Fibroblast of skin of back (primary cell): ENCODE measurements at places on chromosomes 2 and 18.
A peak's percentile ranks its signal among the peaks of the same experiment; 100 is the strongest.

DNA sequence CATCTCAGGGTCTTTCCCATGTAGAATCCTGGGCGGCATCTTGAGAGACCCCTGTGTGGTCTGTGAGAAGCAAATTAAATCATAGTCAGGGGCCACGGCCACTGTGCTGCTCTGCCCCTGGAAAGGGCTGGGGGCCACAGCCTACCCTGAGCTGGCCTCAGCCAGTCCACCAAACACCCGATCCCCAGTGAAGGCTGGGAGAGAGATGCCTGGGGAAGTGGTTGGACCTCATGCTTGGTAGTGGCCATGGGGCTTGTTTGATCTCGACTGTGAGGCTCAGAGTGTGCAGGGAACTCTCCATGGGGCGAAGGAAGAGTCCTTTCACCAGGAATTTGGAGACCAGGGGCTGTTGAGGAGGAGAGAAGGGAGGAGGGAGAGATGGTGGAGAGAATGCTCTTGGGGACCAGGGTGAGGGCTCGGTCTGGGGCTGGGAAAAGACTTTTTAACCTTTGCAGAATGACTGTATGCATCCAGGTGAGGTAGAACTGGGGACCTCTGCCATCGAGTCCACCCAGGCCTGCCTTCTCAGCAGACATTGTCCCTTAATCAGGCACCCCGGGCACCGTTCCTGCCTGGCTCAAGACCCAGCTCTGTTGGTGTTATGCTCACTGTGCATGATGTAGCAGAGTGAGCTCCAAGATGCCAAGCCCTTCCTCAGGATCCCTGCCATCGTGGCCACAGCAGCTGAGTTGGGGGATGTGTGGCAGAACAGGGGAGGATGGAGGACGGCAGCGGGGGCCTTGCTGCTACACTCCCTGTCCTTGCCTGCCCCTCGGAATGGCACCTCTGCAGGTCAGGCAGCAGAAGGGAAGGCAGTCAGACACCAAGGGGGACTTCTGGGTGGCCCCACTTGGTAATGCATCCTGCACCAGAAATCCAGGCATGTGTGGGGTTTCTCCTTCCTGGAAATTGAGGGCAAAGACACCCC, 249.9 kb downstream of the DYSF start:
- no peak for DNase-seq

- DNase-seq: no peak
These were observed 25.5 kb downstream of the CENPO start for GRCh38 chr2:24818721-24819167.

GRCh38 chr2:171491292-171491691, 31.0 kb upstream of the CYBRD1 start:
- no peak for DNase-seq

DNA sequence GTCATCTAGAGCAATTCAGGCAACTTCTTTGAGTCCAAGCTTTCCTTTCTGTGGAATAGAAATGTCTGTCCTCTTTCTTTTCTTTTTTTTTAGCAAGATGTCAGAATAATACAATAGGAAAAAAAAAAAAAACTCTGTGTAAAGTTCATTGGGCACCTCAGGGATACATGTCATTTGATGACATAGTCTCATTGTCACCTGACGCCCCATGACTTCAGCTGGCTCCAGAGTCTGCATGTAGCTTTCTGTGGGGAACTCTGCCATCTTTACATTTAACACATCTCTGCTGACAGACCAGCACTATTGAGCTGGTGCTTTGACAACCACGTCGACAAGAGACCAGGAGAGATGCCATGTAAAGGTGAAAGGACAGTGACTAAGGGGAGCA, 172.5 kb upstream of the KLF7 start:
- no peak for DNase-seq

- peak; percentile 94 for DNase-seq
These were observed 55.5 kb upstream of the HS6ST1 start for GRCh38 chr2:128374001-128374710.

DNA sequence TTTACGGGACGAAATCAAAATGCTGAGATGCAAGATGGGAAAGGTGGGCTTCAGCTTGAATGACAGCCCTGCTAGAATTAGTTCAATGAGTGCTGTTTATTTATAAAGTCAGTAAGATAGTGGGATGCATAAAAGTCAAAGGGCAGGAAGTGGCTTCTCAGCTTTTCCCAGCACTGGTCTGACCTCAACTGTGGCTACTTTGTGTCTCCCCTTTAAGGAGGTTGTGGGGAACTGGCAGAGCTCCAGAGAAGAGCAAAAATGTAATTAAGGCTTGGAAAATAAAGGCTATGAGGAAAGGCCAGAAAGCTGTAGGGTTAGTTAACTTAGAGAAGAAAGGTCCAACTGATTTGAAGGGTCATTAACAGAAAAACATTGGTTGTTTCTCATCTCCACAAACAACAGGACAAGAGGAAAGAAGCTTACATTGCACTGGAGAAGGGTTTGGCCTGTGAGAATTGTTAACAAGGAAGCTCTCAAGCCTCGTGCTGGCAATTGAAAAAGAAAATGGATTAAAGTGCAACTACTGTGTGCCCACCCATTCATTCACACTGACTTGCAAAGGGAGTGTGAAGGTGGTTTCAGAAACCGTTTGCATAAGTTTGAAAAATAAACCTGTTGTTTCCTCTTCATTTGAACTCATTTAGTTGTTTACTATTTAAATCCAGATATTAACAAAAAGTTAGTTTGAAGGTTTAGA, 68.8 kb upstream of the CD28 start:
- DNase-seq: no peak

- peak; percentile 7 for DNase-seq
These were observed 621.9 kb downstream of the RNF144A start for GRCh38 chr2:7539077-7539476.

- no peak for DNase-seq
These were observed 15.7 kb downstream of the B3GNT7 start for GRCh38 chr2:231411237-231411636.

DNA sequence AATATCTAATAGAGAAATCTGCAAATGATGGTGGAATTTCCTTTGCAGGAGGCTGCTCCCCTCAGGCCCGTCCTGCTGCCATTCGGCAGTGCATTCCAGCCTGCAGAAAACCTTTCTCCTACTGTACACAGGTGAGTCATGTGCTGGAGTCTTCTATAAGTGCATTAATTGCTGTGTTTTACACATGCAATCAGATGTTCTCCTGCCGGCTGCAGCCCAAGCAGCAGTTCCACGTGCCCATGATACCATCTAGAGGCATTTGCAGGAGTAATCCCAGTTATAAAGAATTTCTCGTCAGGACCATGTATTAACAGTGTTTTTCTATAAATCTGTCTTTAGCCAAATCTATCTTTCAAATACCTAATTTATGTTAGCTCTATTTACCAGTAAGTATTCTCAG, 304.7 kb upstream of the HNMT start:
- peak; percentile 4 for DNase-seq

DNA sequence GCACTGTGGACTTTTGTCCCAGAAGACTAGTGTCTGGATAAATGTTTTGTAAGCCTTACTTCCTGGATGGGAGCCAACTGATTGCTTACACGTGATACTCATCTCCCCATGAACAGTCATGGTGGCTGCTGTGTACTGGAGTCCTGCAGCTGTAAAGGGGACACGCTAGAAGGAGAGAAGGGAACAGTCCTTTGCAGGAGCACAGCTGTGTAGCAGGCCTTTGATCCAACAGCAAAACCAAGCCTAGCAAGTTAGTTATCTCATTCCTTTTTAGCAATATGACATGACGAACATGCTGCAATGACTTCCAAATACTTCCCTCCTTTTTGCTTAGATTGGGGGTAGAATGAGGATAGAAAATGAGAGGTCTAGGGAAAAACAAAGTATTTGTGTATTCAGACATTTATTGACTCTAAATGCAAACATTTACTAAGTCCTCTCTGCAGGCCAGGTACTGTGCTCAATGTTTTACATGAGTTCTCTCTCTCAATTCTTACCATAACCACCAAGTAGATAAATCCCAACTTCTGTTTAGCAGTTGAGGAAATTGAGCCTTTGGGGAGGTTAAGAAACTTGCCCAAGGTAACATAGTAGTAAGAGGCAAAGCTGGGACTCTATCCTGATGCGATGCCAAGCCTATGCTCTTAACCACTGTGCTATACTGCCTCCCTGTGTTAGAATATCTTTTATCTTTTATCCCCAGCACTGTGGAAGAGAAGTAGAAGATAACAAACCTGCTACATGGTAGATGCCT, 55.4 kb upstream of the CD28 start:
- peak; percentile 42 for DNase-seq

DNA sequence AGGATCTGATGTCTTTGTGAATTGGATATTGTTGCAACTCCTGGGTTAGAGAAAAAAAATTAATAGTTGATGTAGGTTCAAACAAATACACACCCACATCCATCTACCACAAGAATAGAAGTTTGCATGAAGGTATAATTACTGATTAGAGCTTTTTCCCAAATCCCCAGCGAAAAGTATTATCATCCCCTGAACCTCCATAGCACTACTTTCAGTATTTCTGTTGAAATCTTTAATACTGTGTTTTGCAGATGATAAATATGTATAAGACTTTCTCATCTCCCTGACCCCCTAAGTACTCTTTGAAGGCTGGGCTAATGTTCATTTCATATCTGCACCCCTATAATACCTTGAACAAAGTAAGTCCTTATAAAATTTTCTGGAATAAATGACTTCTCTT, 6.4 kb downstream of the FN1 start:
- DNase-seq: no peak

DNA sequence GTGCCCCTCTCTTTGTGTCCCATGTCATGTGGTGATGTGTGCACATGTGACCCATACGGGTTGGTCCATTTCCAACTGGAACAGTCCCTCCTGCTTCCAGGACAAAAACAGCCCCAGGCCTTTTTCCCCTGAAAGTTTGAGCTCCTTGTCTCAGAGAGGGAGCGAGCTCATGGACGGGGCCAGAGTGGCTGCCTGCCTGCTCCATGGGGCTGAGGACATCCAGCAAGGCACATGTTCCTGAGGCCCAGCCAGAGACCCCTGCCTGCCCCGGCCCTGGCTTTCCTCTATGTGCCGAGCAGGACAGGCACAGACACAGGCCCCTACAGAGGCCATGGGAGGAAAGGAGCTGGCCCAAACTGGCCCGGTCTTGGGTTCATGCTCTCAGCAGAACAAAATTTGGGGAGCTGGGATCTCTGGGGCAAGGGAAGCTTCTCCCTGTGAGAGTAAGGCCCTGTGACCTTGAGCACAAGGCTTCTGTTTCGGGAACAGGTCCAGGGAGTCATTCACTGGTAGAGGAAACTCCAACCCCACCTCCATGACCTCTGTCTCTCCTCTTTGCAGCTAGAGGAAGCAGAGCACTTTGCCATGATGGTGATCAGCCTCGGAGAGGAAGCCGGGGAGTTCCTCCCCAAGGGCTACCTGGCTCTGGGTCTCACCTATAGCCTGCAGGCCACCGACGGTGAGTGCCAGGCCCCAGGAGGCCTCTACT, 105.8 kb upstream of the MCFD2 start:
- no peak for DNase-seq

DNA sequence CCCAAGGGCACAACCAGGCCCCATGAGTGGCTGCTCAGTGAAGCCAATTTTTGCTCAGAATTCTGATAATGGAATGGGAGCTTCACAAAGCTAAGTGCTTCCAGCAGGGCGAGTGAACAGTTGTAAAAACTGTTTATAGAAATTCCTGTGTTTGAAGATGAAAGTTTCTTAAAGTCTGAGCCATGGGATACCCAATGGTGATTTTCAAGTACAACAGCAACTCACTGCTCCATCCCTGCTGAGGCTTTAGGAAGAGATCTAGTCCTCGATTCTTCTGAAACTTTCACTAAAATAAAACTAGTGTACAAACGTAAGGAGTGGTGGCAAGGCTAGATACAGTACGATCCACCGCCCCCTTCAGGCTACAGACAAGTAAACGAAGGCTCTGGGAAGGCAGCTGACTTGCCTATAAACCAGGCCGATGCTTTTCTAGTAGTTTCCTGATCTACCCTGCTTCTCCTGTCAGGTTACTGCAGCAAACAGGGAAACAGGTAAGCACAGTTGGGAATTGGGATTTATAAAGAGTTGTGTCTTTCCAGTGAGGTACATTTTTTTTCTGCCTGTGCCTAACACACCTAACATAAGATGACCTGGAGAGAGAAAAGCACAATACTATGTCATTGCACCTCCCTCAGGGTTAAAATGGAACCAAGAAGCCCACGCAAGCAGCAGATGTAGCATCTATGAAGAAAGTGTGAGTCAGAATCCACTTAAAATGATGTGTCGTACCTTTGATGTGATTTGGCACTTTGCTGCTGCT, 108.7 kb downstream of the UXS1 start:
- DNase-seq: peak; percentile 24

GRCh38 chr2:237896507-237896892, 37.1 kb downstream of the RAMP1 start:
- DNase-seq: peak; percentile 69

GRCh38 chr2:54963476-54963875, 86.8 kb downstream of the RTN4 start:
- no peak for DNase-seq

DNA sequence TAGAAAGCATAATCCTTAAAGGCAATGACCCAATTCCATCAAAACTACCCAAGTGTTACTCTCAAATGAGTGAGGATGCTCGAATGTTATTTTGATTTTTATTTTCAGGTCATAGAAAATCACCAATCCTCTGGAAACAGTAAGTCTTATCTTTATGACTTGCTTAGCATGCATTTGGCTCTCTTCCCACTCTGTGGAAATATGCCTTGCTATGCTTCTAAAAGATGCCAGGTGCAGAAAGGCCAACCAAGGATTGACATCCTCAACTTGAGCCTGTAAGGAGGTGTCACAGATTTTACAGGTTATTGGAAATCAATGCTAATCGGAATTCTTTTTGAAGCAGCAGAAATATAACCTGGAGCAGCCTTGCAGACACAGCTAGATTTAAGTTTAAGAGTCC, 543.9 kb upstream of the LINC00305 start:
- DNase-seq: no peak

- peak; percentile 75 for DNase-seq
These were observed 269.1 kb downstream of the ZNF385B start for GRCh38 chr2:179592167-179592936.

DNA sequence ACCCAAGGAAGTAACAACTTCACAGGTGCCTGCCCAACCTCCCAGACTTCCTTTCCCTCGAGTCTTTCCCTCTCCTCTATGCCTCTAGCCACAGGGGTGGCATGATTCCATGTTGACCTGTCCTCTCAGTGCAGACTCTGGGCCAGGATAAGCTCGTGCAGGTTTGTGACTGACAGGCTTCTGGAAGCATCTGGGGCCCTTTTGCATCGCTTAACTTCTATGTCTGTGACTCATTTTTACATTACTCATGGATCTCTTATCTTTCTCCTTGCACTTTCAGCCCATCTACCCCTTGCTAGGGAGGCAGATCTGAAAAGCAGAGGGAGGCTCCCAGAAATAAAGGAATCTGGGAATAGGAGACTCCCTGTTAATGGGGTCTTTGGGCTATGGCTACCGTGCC, 98.5 kb upstream of the RIOK3 start:
- DNase-seq: peak; percentile 59

GRCh38 chr18:7590826-7591560, 23.9 kb downstream of the PTPRM start:
- peak; percentile 59 for DNase-seq

- DNase-seq: no peak
These were observed 13.6 kb downstream of the ANKRD29 start for GRCh38 chr18:23648940-23649607.

DNA sequence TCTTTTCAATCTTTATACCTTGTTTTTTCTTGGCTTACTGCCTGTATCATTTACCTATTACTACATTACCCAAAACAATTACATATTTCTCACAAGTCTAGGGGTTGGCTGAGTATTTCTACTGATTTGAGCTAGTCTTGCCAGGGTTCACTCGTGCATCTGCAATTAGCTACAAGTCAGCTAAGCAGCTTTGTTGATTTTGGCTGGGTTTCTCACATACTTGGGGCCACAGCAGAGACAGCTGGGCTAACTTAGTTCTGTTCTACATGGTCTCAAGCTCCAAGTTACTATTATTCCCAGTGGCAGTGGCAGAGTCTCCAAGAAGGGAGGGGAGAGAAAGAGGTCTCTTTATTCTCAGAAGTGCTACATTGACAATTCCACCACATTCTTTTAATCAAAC, 54.7 kb upstream of the SP5 start:
- peak; percentile 33 for DNase-seq
